ENCODE measurements at places on chromosomes 3 and 15.

DNA sequence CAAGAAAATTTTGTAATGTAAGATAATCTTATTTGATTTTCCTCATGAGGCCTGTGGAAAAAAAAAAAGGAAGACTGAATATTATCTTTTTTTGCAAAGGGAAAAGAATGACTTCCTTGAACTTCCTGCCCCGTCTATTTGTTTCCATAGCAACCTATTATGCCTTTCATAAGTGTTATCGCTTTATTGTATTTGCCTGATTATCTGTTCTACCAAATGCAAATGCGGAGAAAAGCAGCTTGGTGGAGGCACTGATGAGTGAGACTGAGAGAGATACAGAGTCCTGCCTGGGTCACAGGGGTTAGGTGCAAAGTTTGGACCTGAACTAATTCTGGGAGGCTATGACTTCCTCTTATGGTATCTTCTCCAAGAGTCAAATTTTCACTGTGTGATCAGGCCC, 334.0 kb upstream of the KCNMB2 start:
- no peak for DNase-seq

GRCh38 chr15:85840079-85840801, 45.5 kb upstream of the KLHL25 start:
- DNase-seq = peak; percentile 67

GRCh38 chr15:66621491-66622467, 56.0 kb upstream of the LCTL start:
- no peak for DNase-seq

- DNase-seq = no peak
Observed at GRCh38 chr3:144128108-144128892, 156.7 kb downstream of the DIPK2A start.

DNA sequence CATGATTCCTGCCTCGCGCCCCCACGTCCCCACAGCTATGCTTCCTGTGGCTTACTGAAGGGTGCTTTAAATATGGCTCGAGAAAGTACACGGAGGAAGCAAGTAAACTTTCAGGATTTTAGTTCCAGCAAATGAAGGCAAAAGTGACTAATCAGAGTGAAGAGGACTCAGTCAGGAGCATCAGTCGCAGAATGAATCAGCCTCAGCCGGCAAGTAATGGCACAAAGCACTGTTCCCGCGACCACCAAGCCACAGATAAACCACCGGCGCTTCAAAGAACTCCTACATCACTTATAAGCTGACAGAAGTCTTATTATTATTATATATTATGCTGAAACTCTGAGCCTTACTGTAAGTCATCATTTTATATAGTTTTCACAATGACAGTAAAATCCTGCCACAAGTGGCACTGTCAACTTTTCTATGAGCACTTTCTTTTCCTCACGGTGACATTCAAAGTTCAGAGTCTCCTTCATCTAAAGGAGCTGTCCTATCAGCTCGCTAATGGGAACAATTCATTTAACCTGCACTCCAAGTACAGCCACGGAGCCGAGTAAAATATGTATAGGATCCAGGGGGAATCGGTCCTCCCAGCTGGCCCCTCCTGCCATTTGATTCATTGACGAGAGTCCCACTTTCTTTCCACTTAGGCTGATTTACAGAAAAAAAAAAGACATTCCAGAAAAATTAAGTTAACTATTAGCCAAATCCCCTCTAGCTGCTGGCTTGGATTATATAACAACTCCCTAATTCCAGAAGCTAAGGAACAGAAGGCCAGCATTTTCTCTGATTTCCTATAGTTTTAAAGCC, 217.0 kb upstream of the ICE2 start:
- peak; percentile 83 for DNase-seq

- no peak for DNase-seq
Observed at GRCh38 chr15:43534897-43535296, 17.5 kb downstream of the MAP1A start.

GRCh38 chr3:5298453-5298852, 110.9 kb downstream of the EDEM1 start:
- DNase-seq = no peak

- no peak for DNase-seq
Observed at GRCh38 chr15:46126581-46126980, 491.8 kb downstream of the SQOR start.

GRCh38 chr3:173893066-173893465, 495.5 kb downstream of the NLGN1 start:
- DNase-seq = no peak

DNA sequence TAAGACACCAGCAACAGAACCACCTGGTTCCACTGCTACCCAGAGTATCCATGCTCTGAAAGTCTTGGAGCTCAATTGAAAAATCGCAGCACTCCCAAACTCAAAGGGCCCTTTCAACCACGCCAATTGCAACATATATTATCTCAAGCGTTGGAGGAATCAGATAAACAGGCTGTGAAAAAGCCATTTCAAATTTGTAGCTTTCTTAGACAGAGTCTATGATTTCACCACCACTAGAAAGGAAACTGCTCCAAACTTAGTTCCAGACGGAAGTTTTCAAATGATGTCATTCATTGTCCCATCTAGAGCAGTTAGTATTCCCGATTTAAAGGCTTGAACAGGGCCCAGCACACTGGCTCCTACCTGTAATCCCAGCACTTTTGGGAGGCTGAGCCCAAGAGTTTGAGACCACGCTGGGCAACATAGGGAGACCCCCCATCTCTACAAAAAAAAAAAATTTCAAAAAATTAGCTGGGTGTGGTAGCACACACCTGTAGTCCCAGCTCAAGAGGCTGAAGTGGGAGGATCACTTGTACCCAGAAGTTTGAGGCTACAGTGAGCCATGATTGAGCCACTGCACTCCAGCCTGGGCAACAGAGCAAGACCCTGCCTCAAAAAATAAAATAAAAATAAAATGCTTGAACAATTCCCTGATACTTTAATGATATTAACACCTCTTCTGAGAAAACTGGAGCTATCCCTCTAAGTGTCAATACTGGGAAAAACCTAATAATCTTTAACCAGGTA, 16.8 kb downstream of the TNIK start:
- DNase-seq = no peak

GRCh38 chr3:138492980-138493675, 58.7 kb downstream of the ESYT3 start:
- no peak for DNase-seq

DNA sequence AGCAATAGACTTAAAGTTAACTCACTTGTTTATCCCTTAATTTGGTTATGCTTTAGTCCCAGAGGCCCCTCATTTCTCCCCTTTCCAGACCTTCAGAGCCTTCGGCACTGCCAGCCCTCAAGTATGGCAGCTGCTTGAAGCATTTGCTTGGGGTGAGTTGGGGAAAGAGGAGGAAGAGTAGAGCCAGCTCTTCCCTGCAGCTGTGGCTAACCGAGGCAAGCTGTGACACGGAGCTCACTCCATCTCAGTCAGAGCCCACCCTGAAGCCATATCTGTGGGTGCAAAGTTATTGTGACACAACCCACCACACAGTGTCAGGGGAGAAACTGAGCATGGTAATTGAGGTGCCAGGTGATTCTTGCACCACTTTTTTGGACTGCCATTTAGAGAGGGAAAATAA, 66.1 kb downstream of the FILIP1L start:
- DNase-seq = no peak

DNA sequence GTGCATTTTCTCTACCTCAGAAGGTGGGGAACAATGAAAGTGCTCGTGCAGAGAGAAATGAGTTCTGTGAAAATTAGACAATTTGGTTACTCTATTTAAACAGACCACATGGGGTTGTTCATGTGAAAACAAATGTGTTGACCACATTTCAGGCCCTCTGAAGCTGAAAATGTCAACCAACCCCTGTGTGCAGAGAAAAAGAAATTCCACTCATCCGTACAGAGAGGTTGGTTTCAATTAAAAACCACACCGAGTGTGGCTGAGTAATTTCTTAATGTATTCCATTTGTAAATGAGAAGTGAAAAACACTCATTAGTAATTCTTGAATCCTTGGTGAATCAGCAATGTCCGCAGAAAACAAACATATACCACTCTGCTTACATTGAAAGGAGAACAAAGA, 46.9 kb upstream of the SLC7A14 start:
- no peak for DNase-seq

DNA sequence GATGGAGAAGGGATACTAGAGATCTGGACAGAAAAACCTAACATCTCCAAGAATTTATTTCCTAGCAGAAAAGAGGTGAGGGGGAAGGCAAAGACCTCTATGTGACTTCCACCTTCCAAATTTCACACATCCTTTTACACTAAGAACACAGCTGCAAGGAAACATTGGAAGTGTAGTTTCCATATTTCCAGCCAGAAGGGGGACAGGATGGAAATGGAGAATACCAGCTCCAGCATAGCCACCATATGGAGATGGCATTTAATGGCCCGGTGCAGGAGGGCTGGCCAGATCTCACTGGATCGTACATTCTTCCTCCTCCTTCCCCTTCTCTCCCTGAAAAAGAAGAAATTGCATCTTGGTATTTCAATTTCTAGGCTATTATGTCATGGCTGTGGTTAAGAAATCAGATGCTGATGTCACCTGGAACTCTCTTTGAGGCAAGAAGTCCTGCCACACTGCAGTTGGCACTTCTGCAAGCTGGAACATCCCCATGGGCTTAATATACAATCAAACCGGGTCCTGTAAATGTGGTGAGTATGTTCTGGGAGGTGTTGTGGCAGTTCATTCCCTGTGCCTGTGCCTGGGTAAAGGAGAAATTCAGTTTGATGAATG, 36.9 kb upstream of the TF start:
- DNase-seq = no peak

- no peak for DNase-seq
Observed at GRCh38 chr3:107858876-107859275, 232.0 kb downstream of the CD47 start.

GRCh38 chr15:69058830-69059556, 44.5 kb downstream of the NOX5 start:
- peak; percentile 68 for DNase-seq

DNA sequence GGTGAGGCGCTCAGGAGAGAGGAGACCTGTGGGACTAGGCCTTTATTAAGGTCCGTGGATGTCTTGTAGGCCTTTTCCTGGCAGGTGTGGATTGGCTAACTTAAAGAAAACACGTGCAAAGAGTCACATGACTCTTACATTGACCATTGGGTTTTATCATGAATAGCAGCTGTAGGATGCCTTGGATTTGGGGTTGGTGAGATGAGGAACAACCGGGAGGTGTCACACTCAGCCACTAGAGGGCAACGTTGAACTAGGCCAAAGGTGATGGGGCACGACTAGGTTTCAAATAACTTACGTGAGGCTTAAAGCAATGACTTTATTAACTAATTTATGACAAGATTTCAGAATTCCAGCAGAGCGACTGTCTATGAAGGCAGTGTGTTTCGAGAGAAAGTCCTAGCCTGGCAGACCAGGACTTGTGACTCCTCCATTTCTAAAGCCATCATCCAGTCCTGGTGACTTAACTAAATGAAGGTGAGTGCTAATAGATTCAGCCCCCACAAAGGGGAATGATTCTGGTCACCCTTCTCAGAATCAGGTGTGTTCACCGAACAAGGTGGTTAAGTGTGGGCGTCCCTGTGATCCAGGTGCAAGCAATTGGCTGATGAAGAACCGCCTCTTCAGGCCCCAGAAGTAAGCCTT, 345.6 kb downstream of the MCTP2 start:
- peak; percentile 17 for DNase-seq

DNA sequence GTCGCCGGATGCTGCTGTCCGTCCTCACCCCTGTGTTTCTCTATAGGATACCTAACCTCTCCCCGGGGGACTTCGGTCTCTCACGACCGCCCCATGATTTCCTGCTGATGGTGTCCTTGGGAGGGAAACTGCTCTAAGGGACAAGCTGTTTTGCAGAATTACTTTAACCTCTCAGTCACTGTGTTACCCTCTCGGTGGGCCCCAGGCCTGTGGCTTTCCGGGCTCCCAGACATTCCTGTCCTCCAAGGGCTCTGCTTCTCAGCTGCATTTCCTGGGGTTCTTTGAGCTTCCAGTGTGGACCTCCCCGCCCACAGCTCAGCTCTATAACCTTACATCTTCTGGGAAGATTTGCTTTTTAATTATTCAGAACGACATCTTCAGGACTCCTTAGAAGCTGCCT, 40.9 kb downstream of the CHST2 start:
- no peak for DNase-seq

GRCh38 chr15:61115679-61116078, 113.4 kb downstream of the RORA start:
- DNase-seq = no peak

DNA sequence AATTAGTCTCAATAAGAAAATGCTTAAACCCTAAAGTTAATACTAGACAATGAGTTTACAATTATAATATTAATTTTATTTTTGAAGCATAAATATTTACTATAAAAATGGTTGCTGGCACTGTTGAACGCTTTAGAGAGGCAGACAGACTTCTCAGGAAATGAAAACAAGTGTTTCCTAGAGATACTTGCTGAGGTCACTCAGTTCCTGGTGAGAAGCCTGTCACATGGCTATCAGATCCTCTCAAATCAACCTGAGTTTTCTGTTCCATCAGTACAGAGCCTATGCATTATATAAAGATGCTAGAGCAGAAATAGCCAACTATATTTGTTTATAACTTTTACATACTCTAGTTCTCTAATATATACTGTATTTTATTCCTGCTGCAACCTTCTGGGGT, 109.2 kb downstream of the MYO5A start:
- DNase-seq = no peak

Data from stimulated activated CD4-positive, alpha-beta T cell treated with anti-CD3 and anti-CD28 coated beads, TNF-alpha, amount 100 ng/mL, for 48 hours (primary cell).